Neural crest cell (in vitro differentiated cells): ENCODE measurements at places on chromosomes 11 and 22.

DNA sequence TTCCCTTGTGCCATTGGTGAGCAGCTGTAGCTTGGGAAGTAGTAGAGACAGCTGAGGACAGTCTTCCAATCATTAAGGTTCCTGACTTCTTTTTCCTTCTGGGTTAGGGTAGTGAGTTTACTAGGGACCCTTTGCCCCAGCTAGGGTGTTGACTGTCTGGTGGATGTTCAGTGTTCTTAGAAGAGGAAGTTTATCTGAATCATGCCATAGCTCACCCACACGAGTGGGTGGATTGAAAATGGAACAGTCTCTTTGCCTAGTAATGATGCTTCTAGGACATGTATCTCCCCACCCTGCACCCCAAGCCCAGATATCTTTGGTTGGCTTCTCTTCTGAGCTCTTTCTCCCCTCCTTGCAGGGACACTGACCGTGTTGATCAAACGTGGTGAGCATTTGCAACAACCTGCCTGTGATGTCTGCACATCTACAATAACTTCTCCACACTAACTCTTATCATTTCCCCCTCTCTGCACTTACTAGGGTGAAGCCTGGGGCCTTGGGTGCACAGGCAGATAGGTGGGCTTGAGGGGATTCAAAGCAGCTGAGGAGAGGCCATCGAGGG, 57.1 kb upstream of the HORMAD2 start:
- DNase-seq: no peak

- DNase-seq: no peak
Observed at GRCh38 chr11:72254299-72254993, 10.5 kb upstream of the PHOX2A start.

GRCh38 chr11:92249156-92249753, 24.6 kb downstream of the FAT3 start:
- DNase-seq: no peak

- peak; percentile 92 for DNase-seq
Observed at GRCh38 chr11:10933455-10934292, 75.8 kb upstream of the ZBED5 start.

GRCh38 chr11:28241760-28242159, 133.6 kb downstream of the METTL15 start:
- DNase-seq: no peak

- no peak for DNase-seq
Observed at GRCh38 chr11:127601578-127601977, 601.0 kb upstream of the KIRREL3 start.

DNA sequence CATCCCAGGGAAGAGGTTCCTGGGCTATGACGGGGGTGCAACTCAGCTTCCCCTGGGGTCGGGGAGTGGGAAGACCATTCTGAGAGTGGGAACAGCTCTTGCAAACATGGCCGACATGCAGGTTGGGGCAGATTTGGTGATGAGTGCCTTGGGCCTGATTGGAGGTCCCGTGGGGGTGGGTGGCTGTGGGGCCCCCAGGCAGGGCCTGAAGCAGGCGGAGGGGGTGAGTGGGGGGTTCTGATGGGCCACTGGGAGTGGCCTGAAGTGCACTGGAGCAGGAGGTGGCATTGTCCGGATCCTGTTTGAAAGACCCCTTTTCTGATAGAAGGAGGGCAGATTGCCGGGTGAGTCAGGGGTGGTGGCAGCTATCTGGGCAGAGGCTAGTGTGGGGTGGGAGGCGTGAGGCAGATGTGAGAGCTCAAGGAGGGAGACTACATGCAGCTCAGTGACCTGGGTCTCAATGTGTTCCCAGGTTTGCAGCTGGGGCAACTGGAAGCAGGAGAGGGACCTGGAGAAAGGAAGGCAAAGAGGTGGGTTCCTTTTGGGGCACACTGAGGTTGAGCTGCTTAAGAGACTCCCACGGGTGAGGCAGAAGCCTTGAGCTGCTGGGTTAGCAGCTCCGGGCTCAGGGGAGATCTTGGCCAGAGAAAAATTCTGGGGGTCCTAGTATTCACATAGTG, 15.1 kb downstream of the MYEOV start:
- DNase-seq: no peak

DNA sequence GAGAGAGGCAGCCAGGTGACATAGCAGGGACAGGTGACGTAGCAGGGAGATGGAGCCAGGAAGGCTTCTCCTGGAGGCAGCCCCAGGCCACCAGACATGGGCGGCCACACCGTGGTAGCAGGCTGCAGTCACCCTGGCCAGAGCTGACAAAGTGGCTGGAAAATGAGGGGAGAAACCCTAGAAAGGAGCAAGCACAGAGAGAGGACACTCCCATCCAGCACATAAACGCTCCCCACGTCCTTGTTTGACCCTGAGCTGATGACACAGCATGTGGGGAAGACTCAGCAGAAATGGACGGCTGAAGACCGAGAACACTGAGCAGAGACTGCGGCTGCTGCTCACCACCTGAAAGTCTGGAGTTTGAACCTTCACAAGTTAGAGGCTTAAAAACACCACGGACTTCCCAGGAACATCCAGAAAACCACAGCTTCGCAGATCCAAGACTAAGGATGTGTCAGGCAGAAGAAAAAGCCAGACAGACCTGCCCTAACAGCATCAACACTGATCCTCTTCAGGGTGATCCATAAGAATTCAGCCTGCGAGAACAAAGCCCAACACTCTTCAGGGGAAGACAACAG, 28.7 kb downstream of the DRD4 start:
- no peak for DNase-seq

GRCh38 chr11:11289669-11290068, 63.4 kb downstream of the CSNK2A3 start:
- no peak for DNase-seq

GRCh38 chr11:23674866-23675265, 814.6 kb upstream of the CCDC179 start:
- DNase-seq: no peak

GRCh38 chr11:60887556-60887955, 18.8 kb downstream of the PRPF19 start:
- DNase-seq: no peak

DNA sequence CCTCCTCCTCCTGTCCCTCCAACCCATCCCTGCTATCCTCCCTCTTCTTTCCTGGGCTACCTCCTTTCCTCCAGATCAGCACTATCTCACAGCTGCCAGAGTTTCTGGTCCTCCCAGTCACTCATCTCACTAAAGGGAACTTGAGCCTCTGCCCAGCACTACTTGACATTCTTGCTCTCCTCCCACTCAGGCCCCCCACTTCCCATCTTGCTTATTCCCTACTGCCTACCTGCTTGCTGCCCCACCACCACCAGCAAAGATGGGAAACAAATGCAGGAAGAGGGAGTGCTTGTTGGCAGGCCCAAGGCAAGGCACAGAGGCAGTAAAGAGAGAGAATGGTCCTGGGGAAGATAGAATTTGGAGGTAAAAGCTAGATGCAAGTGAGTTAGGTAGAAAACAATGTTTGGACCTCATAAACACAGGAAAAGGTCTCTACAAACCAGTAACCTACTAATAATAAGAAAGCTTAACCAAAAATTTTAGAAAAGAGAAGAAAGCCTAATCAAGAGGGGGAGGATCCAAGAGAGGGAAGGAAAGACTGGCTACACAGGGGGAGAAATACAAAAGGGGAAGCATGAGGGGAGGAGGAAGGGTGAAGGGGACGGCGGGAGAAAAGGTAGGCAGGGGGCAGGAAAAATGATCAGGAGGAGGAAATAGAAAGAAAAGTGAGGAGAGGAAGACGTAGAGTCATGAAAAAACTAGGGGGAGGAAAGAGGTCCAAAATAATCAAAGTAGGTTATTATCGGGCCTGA, 63.6 kb downstream of the PAK1 start:
- no peak for DNase-seq

DNA sequence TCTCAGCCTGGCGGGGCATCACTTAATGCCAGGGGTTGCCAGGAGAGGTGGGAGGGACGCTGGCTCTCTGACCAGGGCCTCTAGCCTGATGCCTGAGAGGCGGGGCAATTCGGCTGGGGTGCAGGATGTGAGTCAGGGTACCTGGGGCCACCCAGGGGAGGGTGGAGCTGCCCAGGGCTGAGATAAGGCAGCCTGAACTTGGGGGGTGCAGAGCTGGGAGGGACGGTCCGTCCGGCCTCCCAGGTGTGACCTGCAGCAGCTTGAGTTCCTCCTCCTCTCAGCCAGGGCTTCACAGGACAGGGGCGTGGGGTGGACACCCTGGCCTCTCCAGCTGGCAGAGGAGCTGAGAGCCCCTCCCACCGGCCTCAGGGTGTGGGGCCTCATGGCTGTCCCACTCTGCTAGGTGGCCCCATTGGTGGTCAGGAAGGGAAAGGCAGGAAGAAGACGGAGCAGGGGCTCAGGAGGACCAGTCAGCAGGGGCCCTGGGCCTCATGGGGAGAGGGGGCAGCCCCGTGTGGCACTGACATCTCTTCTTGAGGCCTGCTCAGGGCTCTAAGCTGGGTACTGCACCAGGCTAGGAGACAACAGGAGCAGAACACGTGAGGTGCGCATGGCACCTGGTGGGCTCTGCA, 942 bp upstream of the RPS6KA4 start:
- no peak for DNase-seq
